Right lobe of liver (tissue), 6 donors: ENCODE measurements at places on chromosomes 3 and 15. TPM values are rescaled to one million over a fixed set of nuclear protein-coding genes. Genes with fewer than 3 reads are reported as not detected.

- no peak overlapping the region for H3K27ac ChIP-seq
- no peak overlapping the region for H3K4me3 ChIP-seq
These were observed 147.6 kb downstream of the DNAJB8 start for GRCh38 chr3:128319107-128319506.

The SCN10A gene
- not detected for total RNA-seq

The ATP10A gene
- total RNA-seq, result 0.60 TPM

DNA sequence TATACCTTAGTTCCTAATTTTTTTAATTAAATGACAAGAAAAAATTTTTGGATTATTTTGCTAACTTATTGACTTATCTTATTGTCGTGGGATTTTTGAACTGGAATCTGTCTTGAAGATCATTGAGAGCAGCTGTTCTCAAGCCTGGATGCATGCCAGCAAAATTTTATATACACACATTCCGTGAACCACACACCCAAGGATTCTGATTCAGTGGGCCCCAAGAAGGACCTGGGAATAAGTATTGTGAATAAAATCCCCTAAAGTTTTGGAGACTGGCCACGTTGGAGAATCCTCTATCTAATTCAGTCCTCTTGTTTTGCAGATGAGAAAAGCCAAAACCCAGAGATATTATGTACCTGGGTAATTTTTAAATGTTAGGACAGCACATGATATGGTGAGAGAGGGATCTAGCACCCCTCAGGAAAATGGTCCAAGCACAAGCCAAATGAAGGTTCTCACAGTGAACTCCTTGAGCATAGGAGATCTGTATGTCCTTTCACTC lies 55.2 kb downstream of the UNC13C start:
- no peaks in the 10 kb centered on the region for H3K4me1 ChIP-seq
- H3K4me3 ChIP-seq, result no peak overlapping the region
- no peak overlapping the region for H3K27ac ChIP-seq

- no peak overlapping the region for H3K27ac ChIP-seq
- no peaks in the 10 kb centered on the region for H3K4me1 ChIP-seq
- H3K4me3 ChIP-seq, result no peak overlapping the region
- no peak for DNase-seq
- H3K36me3 ChIP-seq, result no peaks in the 10 kb centered on the region
These were observed 213.4 kb downstream of the ERC2 start for GRCh38 chr3:56254835-56255234.

The ATG7 gene
- total RNA-seq, result 15.5 TPM
